ENCODE measurements at places on chromosomes 5 and 9.
A peak's percentile ranks its signal among the peaks of the same experiment; 100 is the strongest.

DNA sequence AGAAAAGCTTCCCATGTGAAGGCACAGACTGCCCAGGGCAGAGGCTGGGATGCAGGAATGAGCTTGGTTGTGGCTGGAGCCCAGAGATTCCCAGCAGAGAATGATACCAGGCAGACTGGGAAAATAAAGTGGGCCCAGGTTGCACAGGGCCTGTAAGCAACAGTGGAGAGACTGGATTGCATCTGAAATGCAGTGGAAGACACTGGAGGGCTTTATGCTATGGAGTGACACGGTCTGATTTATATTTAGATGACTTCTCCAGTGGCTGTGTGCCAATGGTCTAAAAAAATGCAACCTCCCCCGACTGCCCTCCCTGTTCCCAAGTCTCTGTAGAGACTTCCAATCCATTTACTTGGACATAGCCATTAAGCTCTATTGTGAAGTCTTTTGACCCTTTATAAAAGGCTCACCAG is 951.1 kb upstream of the DMAC1 start:
- no peak for DNase-seq

DNA sequence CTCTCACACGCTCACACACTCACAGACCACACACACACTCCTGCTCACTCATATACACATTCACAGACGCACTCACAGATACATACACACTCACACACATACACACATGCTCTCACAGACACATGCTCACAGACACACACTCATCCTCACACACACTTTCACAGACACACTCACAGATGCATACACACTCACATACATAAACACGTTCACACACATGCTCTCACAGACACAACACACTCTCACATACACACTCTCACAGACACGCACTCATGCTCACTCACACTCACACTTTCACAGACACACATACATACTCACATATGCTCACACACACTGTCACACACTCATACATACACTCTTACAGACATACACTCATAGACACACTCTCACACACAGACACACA is 82.2 kb downstream of the IRX2 start:
- no peak for DNase-seq

DNA sequence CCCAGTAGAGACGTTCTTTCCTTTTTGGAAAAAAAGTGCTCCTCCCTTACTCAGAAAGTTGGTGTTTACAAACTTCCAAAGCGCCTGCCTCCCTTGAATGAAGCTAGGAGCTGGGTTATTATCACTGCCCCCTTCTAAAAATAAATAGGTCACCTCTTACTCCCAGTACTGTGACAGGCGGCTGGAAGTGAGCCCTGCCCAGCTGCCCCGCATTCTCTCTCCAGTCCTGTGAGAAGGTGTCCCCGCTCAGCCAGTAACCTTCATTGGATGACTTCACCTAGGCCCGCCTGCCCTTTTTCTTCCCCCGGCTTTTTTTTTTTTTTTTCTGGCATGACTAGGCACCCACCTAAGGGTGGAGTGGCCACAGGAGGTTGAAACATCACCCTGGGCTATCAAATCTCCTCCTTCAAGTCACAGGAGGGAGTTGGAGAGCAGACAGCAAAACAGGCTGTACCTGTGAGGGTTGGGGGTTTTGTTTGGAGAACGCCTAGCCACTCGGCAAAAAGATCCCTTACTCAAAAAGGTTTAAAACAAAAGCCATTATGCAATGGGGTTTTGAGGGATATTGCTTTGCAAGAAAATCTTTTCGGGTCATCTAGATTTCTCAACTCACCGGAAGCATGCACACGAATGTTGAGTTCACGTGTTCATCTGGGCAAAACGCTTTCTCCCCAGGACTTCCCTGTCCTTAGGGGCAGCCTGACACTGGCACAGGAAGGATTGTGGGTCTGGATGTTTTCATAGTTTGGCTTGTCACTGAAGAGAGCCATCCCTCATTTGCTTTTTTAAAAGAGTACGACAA is 43.3 kb upstream of the ZNF622 start:
- DNase-seq = peak; percentile 14

DNA sequence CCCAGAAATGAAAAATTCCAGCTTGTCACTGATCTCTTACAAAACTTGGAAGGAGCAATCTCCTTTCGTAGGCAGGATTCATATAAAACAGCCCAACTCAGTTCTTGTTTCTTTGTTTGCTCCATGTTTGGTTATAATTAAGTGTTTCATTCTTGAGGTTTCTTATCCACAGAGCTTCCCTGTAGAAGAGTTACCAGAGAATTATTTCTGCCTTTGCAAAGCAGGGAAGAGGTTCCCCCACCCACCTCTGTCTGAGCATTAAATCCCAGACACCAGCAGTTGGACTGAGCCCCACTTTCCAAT is 34.1 kb upstream of the RAI14 start:
- no peak for DNase-seq

GRCh38 chr5:107272509-107272908 is 398.2 kb downstream of the EFNA5 start:
- no peak for DNase-seq

- DNase-seq = no peak
Observed at GRCh38 chr5:124089578-124089977, 577.6 kb downstream of the CSNK1G3 start.

- DNase-seq = no peak
Observed at GRCh38 chr5:173645437-173645807, 29.0 kb upstream of the BOD1 start.
